ENCODE measurements at places on chromosomes 12 and 14. TPM values are rescaled to one million over a fixed set of nuclear protein-coding genes. Genes with fewer than 3 reads are reported as not detected.

Gene COQ5
- 37.7 TPM for total RNA-seq

Gene PLXNC1
- 7.7 TPM for total RNA-seq

Gene MYF6
- total RNA-seq: not detected

Gene PROX2
- not detected for total RNA-seq

Gene B4GALNT3
- total RNA-seq: not detected
